ENCODE measurements at places on chromosomes 1 and 21. TPM values are rescaled to one million over a fixed set of nuclear protein-coding genes. Genes with fewer than 3 reads are reported as not detected.
A peak's percentile ranks its signal among the peaks of the same experiment; 100 is the strongest.

TMPRSS15 gene
- polyA plus RNA-seq: not detected

LCE6A gene
- not detected for polyA plus RNA-seq

SEC22B gene
- 16.2 TPM for polyA plus RNA-seq

FH gene
- polyA plus RNA-seq: 125 TPM

- H3K27me3 ChIP-seq: no peaks in the 10 kb centered on the region
- H3K27ac ChIP-seq: no peak overlapping the region
- H3K4me3 ChIP-seq: no peak overlapping the region
- H3K4me1 ChIP-seq: no peaks in the 10 kb centered on the region
- DNase-seq: no peak
Observed at GRCh38 chr1:228016653-228017355, 10.0 kb downstream of the WNT3A start.

DNA sequence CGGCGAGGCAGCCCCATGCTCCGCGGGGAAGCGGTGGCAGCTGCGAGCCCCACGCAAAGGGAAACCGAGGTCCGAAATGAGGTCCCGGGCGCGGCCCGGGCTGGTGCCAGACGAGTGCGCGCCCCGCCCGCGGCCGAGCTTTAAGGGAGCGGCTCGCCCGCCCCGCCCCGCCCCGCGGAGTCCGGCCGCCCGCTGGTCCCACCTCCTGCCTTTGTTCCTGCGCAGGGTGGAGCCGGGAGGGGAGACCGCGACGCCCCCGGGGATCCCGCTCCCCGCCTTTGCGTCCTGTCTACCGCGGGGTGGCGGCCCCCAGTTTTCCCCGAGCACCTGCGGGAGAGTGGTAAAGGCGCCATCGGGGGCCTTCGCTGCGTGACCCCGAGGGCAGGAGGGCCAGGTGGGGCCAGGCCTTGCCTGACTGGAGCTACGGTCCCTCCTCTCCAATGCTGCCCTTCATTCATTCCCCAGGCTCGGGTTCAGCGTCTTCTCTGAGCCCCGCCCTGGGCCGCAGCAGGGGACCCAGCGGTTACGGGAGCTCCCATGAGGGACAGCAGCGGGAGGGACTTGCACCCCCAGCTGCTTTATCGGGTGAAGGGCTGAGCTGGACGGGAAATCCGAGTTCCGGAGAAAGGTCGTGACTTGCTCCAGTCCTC is at the start of gene HES2:
Gene HES2 (minus strand): TSS at position 116 of the 650 bp plus-strand sequence. CDS start 99 bp downstream, at position 17.
- no peak within 1 kb of the TSS for H3K27ac ChIP-seq
- peak within 1 kb of the TSS; percentile 41 for H3K4me3 ChIP-seq
- no peaks in the 10 kb centered on the region for H3K36me3 ChIP-seq
- no peaks in the 10 kb centered on the region for H3K4me1 ChIP-seq
- peaks cover 100% of the 10 kb centered on the region for H3K27me3 ChIP-seq

DNA sequence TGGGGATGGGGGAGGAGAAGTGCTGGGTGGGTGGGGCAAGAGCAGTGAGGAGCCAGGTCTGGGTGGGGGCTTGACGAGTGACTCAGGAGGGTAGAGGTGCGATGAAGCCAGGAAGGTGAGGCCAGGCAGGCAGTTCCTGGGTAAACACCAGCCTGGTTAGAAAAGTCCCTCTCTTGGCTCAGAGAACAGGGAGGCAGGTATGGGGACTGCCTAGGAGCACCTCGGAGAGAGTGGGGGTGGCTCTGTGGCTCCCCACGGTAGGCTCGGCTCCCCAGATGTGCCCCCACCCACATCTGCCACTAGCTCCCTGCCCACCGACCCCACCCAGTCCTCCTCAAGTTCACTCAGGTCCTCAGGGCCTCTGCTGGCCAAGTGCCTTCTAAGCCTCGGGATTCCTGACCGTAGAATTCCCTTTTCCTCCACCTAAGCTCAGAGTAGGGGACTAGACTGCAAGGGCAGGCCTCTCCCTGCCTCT is 1.2 kb downstream of the HSPG2 start:
- no peaks in the 10 kb centered on the region for H3K36me3 ChIP-seq
- peak overlapping the region; percentile 90 for H3K27ac ChIP-seq
- H3K4me1 ChIP-seq: peaks cover 88% of the 10 kb centered on the region
- peak; percentile 72 for DNase-seq
- H3K27me3 ChIP-seq: no peaks in the 10 kb centered on the region
- H3K4me3 ChIP-seq: peak overlapping the region; percentile 95

DNA sequence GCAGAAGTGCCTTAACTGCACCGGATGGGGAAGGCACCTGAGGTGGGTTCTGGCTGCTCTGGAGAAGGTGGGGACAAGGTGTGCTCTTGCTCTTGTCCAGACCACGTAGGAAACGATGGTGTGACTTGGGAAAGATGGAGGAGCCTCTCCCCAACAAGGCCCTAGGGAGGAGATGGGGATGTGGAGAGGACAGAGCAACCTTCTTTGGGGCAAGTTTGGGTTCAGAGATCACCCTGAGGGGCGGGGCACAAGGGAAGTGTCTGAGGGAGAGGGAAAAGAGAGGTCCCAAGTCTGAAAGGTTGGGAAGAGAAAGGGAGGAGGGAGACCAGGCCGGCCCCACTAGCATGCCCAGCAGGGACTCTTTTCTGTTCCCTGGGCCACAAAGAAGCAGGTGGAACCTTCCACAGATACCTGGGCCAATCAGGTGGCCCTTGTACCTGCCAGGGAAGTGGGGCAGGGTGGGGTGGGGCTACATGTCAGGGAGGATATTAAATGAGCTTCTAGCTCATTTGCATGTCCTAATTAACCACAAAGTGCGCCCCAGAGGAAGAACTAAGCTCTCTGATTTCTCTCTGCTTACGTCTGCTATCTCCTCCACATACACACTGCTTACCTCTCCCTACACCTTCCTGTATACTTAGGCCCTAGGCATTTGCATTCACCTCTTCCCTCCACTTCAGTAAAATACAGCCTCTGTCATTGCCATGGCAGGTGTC is 15.9 kb downstream of the INKA2 start:
- no peaks in the 10 kb centered on the region for H3K27me3 ChIP-seq
- H3K4me3 ChIP-seq: no peak overlapping the region
- DNase-seq: no peak
- peaks cover 12% of the 10 kb centered on the region for H3K36me3 ChIP-seq
- no peak overlapping the region for H3K27ac ChIP-seq

DNA sequence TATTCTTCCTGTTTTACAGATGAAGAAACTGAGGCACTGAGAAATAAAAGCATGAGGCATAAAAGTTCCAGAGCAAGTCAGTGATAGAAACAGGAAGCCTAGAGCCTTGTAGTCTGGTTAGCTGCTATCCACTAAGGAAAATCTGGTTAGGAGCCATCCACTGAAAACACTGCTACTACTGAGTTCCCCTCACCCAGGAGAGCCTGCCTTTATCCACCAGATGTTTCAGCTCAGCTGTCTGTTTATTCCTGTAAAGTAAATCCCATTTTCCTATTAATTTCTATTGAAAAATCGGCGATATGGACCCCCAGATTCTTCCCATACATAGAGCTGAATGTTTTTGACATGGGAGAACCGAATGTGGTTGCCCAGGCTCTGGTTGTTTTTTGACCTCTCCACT is 63.7 kb upstream of the LMO4 start:
- H3K27ac ChIP-seq: no peak overlapping the region
- DNase-seq: no peak
- no peaks in the 10 kb centered on the region for H3K36me3 ChIP-seq
- no peak overlapping the region for H3K4me3 ChIP-seq
- no peaks in the 10 kb centered on the region for H3K27me3 ChIP-seq

DNA sequence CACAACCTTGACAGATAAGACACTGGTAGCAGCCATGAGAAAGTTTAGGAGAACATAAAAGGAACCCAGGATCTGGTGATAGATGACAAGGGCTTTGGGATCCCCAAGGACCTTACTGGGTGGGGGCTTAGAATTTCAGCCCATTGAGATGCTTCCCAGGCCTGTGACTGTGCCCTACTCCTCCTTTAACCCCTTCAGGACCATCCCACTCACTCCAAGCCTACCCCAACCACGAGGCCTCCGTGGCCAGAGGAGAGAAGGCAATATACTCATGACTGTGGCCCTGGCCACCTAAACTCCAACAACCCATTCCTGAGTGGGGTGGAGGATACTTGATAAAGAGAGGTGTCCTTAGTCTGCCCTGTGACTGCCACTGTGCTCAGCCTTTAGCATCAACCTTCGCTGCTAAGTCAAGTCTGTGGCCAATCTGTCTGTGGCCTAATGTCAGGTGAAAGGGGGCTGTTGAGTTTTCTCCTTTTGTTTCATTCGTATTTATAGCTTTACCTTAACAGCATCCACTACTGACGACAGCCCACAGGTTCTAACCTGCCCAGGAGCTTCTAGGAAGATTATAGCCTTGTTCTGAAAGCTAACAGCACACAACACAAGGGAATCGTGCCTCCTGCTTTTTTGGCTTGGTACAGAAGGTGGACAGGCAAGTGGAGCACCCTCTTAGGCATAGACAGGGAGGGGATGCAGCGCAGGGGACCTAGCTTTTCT is 16.9 kb upstream of the BCAR3 start:
- DNase-seq: no peak
- H3K4me3 ChIP-seq: no peak overlapping the region
- no peaks in the 10 kb centered on the region for H3K36me3 ChIP-seq
- H3K27me3 ChIP-seq: no peaks in the 10 kb centered on the region

GRCh38 chr1:17212487-17213121 is 7.7 kb downstream of the PADI1 start:
- H3K36me3 ChIP-seq: no peaks in the 10 kb centered on the region
- H3K4me3 ChIP-seq: no peak overlapping the region
- peaks cover 10% of the 10 kb centered on the region for H3K27me3 ChIP-seq
- DNase-seq: no peak
- no peak overlapping the region for H3K27ac ChIP-seq

DNA sequence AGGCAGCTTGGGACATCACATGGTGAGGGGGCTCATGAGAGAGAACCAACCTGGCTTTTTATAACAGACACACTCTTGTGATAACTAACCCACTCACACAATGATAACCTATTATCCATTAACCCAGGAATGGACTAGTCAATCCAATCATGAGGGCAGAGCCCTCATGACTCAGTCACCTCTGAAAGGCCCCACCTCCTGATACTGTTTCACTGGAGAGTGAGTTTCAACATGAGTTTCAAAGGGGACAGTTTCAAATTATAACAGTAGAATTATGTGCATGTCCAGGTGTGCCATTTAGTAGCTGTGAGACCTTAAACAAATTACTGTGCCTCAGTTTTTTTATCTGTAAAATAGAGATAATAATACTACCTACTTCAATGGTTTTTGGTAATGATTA is 47.6 kb upstream of the PPP2R5A start:
- H3K27me3 ChIP-seq: no peaks in the 10 kb centered on the region
- peaks cover 42% of the 10 kb centered on the region for H3K4me1 ChIP-seq
- no peak overlapping the region for H3K4me3 ChIP-seq
- DNase-seq: no peak

- H3K27ac ChIP-seq: no peak overlapping the region
- DNase-seq: peak; percentile 83
- H3K4me1 ChIP-seq: peaks cover 32% of the 10 kb centered on the region
- H3K27me3 ChIP-seq: no peaks in the 10 kb centered on the region
- H3K4me3 ChIP-seq: no peak overlapping the region
Observed at GRCh38 chr1:43934101-43934985, 742 bp downstream of the ARTN start.

- peaks cover 13% of the 10 kb centered on the region for H3K36me3 ChIP-seq
- H3K4me3 ChIP-seq: no peak overlapping the region
- DNase-seq: no peak
Observed at GRCh38 chr1:15056515-15057285, 96.8 kb upstream of the TMEM51 start.

DNA sequence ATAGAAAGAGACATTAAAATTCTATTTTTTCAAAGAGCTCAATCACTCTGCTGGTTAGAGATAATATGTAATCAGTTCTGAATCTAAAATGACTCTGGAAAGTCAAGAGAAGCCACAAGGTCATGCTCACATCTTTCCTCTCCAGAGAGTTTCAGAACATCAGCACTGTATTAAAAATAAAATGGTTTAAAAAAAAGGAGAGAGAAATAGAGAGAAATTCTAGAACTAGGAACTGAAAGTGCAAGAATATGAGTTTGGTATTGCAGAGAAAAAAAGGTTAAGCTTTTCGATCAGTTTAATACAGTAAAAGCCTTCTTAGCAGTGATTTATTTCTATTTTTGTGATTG is 44.0 kb upstream of the DIPK1A start:
- H3K27ac ChIP-seq: no peak overlapping the region
- peaks cover 7% of the 10 kb centered on the region for H3K4me1 ChIP-seq
- no peak overlapping the region for H3K4me3 ChIP-seq
- no peaks in the 10 kb centered on the region for H3K36me3 ChIP-seq
- no peak for DNase-seq

DNA sequence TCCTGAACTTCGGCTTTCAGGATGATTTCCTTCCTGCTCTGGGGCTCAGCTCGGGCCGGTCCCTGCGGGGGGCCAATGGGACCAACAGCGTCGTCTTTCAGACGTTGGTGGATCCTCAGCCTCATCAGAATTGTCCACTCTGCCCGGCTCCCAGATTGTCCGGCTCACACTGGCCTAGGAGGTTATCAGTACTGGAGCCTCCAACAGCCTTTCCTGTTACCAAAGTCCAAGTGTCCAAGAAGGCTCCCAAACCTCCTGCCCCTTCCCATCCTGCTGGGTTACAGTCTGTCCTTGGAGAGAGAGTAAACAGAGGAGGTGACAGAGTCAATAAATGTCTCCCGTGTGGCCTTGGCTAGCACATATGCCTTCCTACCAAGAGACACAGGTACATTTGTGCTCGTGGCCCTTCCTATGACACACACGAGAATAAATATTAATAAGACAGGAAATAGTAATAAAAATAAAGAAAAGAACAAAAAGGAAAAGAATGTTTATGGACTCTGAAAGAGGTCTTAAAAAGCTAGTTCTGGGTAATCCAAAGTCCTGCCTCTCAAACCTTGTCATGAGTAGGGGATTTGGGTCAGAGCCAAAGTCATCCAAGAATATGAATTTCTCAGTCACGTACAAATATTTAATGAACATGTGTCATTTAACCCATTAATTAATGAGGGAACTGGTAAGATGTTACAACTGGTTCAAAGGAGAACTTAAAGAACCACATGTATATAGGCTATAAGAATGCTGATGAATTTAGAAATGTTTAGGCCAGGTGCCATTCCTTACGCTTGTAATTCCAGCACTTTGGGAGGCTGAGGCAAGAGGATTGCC is 80.8 kb upstream of the SLC2A1 start:
- no peaks in the 10 kb centered on the region for H3K27me3 ChIP-seq
- no peaks in the 10 kb centered on the region for H3K36me3 ChIP-seq
- no peak overlapping the region for H3K27ac ChIP-seq
- no peaks in the 10 kb centered on the region for H3K4me1 ChIP-seq

- no peaks in the 10 kb centered on the region for H3K4me1 ChIP-seq
- no peaks in the 10 kb centered on the region for H3K27me3 ChIP-seq
- H3K36me3 ChIP-seq: no peaks in the 10 kb centered on the region
Observed at GRCh38 chr21:38929142-38929541, 123.4 kb downstream of the ETS2 start.

All from sigmoid colon (tissue), 7 donors.